Smooth muscle cell of the pulmonary artery (primary cell): ENCODE measurements at places on chromosomes 3 and 15. TPM values are rescaled to one million over a fixed set of nuclear protein-coding genes. Genes with fewer than 3 reads are reported as not detected.

The CFAP100 gene
- not detected in 2 replicates for total RNA-seq

The SLC6A11 gene
- total RNA-seq, result 0.03 and 0.13 TPM in 2 replicates

The WDR93 gene
- total RNA-seq, result 0.07 TPM in 1 of 2 replicates, not detected in the other

The HSPBAP1 gene
- 3.9 and 5.6 TPM in 2 replicates for total RNA-seq

The CASR gene
- not detected in 2 replicates for total RNA-seq

The GP9 gene
- not detected in 2 replicates for total RNA-seq

The NPAP1 gene
- not detected in 2 replicates for total RNA-seq

The KCNMB2 gene
- total RNA-seq, result not detected in 2 replicates

The AGBL1 gene
- total RNA-seq, result not detected in 2 replicates

The FOXL2NB gene
- 0.03 TPM in 1 of 2 replicates, not detected in the other for total RNA-seq

The ATP10A gene
- total RNA-seq, result 14.9 and 16.4 TPM in 2 replicates

The SOX14 gene
- total RNA-seq, result not detected in 2 replicates

The SLC22A14 gene
- total RNA-seq, result 0.46 and 0.66 TPM in 2 replicates
